ENCODE measurements at places on chromosomes 7 and 10.
A peak's percentile ranks its signal among the peaks of the same experiment; 100 is the strongest.

DNA sequence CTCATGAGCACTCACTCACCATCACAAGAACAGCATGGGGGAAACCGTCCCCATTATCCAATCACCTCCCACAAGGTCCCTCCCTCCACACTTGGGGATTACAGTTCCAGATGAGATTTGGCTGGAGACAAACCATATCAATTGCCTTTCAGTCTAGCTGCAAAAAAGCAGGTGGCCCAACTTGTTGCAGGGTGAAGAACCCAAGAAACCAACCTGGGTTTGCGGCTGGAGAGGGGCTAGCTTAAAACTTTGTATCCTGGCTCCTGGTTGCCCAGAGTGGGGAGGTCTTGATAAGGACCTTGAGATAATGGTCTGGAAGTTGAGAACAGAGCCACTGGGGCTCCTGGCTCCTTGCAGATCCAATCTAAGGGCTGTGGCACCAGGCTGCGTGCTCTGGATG, 122.8 kb upstream of the PCBD1 start:
- no peak for DNase-seq

DNA sequence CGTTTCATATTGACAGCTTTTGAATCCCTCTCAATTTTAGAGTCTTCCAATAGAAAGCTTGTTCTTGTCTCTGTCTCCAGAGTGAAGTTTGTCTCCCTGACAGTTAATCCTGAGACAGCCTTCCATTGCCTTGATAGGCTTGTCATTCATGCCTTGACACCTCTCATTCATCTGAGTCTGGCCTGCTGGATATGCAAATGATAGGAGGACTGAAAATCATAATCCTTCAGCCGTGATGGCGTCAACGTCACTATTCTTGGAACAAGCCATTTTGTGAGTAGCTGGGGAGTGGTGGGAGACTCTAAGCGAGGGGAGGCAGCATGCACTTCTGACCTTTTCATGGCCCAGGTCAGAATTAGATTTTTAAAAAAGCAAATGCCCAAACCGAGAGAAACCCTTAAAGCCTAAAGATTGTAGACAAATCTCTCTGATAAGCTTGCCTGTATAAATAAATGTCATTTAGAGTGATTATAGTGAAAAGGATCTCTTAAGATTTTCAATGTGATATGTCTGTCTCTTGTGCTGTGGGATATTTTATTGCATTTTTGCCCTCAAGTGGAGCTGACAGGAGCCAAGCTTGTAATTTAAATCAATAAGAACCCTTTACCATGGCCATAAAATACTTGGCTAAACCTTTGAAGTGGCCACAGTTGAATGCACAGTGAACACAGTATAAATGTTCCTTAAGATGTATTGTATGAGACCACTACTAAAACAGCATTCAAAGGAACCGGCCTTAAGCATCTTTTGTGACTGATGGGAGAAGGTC, 148.8 kb downstream of the SNX10 start:
- no peak for DNase-seq

DNA sequence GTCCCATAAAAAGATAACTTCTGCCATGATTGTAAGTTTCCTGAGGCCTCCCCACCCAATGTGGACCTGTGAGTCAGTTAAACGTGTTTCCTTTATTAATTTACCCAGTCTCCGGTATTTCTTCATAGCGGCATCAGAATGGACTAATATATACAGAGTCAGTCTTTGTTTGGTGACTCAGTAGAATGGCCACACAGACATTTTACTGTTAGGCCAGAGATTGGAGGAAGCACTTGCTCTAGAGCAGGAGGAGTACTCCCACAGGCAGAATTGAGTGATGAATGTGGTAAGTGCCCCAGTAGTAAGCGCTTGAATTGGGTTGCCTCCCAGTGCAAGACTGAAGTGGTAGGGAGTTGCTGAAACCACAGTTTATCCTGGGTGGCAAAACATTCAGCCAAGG, 149.5 kb upstream of the SMIM30 start:
- no peak for DNase-seq

- peak; percentile 1 for DNase-seq
Measured at GRCh38 chr7:81845744-81846241, 75.9 kb upstream of the HGF start.

DNA sequence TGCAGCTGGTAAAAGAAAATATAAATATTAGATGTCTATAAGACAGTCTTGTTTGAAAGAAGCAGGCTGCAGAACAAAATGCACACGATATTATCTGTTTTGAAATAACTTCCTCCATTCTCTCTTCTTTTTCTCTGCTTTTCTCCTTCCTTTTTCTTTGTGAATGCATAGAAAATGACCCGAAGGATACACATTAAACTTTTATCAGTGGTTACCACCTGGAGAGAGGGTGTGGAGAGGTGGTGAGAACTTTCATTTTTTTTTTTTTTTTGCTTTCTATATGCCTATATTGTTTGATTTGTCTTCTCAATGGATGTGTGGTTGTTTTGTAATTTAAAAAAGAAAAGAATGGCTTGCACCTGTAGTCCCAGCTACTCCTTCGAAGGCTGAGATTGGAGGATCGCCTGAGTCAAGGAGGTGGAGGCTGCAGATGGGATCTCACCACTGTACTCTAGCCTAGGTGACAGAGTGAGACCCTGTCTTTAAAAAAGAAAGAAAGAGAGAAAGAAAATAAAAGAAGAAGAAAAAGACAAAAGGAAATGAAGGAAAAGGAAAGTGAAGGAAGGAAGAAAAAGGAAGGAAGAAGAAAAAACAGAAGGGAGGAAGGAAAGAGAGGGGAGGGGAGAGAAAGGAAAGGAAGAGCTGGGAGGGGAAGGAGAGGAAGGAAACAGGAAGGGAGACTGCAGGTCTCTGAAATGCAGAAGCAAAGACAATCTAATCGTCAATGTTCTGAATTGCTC, 64.4 kb downstream of the SAMD9 start:
- no peak for DNase-seq

DNA sequence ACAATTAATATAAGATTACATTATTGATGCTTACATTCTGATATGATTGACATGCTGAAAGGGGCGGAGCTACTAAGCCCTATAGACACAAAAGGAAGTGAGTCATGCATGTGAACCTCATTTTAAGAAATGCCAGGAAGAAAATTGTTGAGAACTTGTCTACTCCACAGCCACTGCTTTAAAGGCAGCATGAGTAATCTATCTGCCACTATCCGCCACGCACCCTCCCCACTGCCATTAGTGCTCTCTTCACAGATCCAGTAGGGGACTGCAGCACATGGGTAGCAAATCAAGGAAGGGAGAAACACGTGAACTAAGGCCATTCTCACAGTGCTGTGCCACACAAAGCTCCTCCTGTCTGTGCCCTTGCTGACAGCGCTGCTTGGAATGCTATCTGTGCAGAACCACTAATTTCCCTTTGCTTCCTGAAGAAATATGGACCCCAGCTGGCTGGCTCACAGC, 524.8 kb downstream of the GRM8 start:
- DNase-seq, result no peak

DNA sequence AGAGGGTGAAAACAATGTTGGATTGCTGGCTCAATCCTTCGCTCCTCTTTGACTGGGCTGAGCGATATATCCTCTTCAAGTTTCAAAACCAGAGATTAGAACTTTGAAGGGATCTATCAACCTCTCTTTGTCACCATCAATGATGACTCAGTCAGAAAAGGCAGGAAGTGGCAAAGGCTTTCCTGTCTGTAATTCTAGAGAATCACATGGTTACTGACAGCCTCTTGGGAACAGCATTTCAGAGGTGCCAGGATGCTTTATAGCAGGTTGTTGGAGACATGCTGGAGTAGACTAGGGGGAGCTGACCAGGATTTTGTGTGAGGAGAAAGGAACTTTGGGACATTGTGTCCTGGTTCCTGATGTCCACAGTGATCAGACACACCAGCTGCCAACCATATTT, 81.3 kb downstream of the PRKCQ start:
- no peak for DNase-seq

DNA sequence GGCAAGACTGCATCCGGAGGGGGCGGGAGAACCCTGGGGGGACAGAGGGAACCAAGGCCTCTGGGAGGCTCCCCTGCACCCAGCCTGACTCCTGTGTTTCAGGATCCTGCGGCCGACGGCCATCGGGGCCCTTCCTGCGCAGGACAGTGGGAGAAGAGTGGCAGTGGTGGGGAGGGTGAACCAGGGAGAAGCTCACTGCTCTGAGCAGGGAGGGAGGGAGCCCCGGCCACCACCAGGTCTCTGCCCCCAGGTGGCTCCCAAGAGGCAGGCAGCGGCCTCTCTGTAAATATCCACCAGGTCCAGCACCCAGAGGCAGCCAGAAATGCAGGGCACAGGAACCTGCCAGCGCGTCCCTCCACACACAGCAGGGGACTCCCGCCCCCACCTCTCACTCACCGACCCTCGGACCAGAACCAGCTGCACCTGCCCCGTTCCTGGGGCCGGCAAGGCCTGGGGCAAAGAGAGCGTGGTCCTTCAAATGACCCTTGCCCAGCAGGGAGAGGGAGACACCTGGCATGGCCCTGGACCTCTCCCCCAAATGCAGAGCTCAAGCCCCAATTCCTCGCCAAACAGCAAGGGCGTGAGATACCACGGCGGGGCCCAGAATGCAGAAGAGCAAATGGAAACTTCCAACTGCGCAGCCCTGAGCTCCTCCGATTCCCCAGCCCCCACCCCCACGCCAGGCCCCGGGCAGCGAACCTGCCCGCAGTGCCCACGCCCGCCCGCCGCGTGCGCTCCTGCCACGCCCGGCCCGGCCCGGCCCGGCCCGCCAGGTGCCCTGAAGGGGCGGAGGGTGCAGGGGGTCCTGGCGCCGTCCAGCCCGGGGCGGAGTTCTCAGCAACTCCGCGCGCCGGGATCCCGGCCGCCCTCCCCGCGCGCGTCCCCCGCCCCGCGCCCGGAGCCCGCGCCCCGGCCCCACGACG, 805 bp downstream of the RASGEF1A start:
- no peak for DNase-seq

DNA sequence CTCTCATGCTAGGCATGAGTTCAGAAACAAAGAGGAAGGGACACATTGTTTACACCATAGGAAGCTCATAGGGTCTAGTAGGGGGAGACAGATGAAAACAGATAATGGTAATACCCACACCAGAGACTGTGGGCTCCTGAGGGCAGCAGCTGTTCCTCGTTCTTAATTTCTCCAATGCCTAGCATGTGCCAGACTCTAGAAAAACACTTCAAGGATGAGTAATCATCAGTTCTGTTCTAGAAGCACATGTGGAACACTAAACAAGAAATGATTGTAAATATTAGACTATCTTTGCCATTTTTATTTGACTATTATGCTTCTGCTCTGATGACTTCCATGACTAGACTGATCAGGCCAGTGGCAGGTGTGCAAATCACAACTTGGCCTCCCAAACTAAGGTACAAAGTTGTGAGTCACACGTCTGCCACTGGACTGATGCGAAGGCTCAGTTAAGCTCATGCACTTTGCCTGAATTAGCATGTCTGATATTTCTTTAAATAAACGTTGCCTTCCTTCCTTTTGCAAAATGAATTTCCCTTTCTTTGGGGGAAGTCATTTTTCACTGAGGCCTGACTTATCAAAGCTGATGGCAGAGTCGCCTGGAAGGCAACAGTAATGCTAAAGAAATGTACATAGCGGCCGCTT, 89.2 kb upstream of the FGL2 start:
- no peak for DNase-seq

GRCh38 chr7:106128836-106129235, 16.7 kb upstream of the SYPL1 start:
- no peak for DNase-seq

DNA sequence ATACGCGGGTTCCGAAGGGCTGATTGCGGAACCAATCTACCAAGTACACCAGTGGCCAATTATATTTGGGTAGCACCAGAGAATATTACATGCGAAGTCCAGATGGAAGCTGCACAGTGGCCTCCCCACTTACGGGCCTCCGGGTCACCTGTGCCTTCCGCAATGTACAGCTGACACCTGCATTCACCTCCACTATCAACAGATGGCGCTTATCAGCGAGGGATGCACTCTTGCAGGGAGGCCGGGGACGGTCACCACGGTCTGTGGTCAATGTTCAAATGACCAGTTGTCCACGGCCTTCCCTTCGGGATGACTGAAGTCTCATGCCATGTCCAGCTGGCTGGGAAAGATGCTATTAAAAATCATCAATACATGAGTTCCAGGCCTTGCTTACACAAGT, 47.6 kb downstream of the SLIT1 start:
- DNase-seq, result no peak
